Activated naive CD8-positive, alpha-beta T cell treated with anti-CD3 and anti-CD28 coated beads for 36 hours (primary cell): ENCODE measurements at places on chromosomes 5 and 9. TPM values are rescaled to one million over a fixed set of nuclear protein-coding genes. Genes with fewer than 3 reads are reported as not detected.

- DNase-seq, result no peak
Measured at GRCh38 chr5:41281215-41281810, 68.0 kb upstream of the C6 start.

- DNase-seq, result no peak
Measured at GRCh38 chr9:84891924-84892323, 222.4 kb downstream of the NTRK2 start.

GRCh38 chr5:149605998-149606724 is 24.9 kb downstream of the ARHGEF37 start:
- no peak for DNase-seq

DNA sequence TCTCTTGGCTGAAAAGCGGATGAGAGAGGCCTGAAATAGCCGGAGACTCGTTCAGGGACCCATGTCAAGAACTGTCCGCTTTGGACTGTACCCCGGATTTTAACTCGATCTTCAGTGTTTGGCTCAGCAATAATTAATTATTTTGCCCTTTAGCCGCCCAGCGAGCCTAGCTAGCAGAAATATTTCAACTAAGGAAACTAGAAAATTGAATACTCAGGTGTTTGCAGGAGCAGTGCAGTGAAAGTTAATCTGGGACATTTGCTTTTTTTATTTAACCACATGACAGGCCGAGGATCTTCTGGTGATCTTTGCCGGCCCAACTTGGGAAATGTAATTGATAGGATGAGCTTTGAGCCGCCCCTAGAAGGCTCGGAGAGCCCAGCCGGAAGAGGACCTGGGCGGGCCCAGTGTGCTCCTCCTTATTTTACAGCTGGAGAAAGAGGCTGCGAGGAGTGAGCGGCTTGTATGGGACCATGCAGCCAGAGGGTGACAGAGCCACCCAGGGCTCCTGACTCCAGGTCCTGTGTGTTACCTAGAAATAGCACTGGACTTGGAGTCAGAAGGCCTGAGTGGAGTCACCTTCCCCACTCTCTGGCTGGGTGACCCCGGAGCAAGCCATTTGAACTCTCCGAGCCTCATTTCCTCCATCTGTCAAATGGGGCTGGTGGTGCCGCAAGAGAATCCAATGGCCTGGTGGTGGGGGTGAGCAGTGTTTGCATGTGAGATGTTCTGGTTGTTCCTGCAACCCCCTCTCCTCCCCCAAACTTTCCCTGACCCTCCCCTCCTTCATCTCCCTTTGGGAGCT is 2.4 kb downstream of the PPARGC1B start:
- no peak for DNase-seq

DNA sequence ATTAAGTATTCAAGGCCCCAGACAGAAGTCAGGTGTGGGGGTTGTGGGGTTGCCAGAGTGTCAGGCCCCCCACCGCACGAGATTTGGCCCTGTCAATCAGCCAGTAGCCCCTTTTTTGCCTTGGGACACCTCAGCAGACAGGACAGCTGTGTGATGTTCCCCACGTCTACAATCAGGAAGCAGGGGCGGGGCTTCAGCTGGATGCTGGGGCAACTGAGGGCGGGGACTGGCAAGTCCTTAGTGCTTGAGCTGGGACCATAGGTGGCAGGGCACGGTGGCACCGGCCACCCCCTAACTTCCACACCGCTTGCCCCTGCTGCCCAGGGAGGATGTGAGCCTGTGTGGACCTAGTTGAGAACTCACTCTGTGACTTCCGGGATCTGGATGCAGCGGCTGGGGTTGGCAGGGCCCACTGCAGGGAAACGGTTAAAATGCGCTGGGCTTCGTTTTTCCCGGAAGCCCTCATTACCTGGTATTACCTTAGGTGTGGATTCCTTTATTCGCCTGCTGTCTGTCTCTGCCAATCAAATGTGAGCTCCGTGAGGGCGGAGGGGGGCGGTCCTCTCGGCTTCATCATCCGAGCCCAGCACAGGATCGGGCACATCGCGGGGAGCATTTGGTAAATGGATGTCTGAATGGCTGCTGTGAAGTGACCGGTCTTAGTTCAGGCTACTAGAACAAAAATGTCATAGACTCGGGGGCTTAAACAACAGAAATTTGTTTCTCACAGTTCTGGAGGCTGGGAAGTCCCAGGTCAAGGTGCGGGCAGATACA is 7.5 kb upstream of the GTF3C5 start:
- peak; percentile 60 for DNase-seq

GRCh38 chr5:127079994-127080491 is 6.7 kb upstream of the C5orf63 start:
- no peak for DNase-seq

- no peak for DNase-seq
Measured at GRCh38 chr5:180982008-180982741, 6.5 kb upstream of the BTNL3 start.

GRCh38 chr5:125455041-125455440 is 708.6 kb upstream of the ZNF608 start:
- DNase-seq, result no peak

DNA sequence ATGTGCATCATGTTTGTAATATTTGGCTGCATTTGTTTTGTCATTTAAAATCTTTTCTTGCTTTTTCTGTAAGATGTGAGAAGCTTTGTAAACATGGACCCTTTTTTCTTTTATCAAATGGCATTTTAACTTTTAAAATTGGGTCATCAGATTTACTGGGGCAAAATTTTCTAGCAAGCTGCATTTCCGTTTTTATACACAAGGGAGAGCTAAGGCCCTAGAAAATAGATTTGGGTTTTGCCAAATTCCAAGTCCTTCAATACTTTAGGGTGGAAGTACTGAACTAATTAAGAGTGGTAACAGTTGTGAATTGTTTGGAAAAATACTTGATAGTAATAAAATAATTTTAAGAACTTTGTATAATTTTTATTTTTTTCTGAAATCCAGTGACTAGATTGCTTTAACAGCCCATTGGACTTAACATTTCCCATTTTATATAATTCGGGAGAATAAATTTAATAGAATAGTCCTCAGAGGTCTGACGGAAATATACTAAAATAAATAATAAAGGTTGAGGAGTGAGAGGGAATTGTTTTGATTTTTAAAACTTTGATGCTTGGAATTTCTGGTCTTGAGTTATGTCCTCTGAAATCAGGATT is 117.4 kb downstream of the SMARCA2 start:
- DNase-seq, result no peak

The PLCXD3 gene
- not detected for total RNA-seq

The PCDHB2 gene
- not detected for total RNA-seq

The ZNF354C gene
- 6.6 TPM for total RNA-seq

The PCDHA7 gene
- not detected for total RNA-seq

The TMEM232 gene
- total RNA-seq, result 0.66 TPM

The CDH9 gene
- not detected for total RNA-seq

The CSNK1A1 gene
- 185 TPM for total RNA-seq

The IL4 gene
- total RNA-seq, result not detected
